PC-3 (cell line): ENCODE measurements at places on chromosomes 3 and 15. TPM values are rescaled to one million over a fixed set of nuclear protein-coding genes. Genes with fewer than 3 reads are reported as not detected.
A peak's percentile ranks its signal among the peaks of the same experiment; 100 is the strongest.

Gene MCCC1
- 18.5 and 26.3 TPM in 2 replicates for total RNA-seq

Gene FOXL2
- total RNA-seq, result not detected in 2 replicates

Gene TBC1D21
- not detected in 2 replicates for total RNA-seq

Gene ACTRT3
- 2.6 and 4.1 TPM in 2 replicates for total RNA-seq

Gene BCHE
- total RNA-seq, result 0.18 TPM in 1 of 2 replicates, not detected in the other

Gene OR5K4
- total RNA-seq, result not detected in 2 replicates

Gene CIDEC
- total RNA-seq, result not detected in 2 replicates

Gene MESP2
- 1.1 and 1.3 TPM in 2 replicates for total RNA-seq

Gene SST
- total RNA-seq, result not detected in 2 replicates

GRCh38 chr3:186380622-186381380, 18.8 kb upstream of the DGKG start:
- DNase-seq, result peak; percentile 43

DNA sequence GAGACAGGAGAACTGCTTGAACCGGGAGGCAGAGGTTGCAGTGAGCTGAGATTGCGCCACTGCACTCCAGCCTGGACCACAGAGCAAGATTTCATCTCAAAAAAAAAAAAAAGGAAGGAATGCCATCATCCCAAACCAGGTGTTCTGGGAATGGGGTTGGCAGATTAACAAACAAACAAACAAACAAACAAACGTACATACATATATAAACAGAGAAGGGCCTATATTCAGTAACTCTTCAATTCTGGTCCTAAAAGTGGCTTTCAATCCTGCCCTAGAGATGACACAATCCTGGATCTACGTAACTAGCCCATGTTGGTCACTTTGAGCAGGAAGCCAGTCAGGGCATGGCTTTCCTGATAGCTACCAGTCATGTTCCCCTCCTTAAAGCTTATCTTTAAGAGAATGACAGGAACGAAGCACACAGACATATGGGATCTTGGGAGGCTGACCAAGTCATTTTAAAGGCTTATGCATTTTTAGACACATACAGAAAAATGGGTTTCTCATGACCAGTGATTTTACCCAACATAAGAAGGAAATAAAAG, 29.9 kb upstream of the RAB11A start:
- DNase-seq, result no peak

DNA sequence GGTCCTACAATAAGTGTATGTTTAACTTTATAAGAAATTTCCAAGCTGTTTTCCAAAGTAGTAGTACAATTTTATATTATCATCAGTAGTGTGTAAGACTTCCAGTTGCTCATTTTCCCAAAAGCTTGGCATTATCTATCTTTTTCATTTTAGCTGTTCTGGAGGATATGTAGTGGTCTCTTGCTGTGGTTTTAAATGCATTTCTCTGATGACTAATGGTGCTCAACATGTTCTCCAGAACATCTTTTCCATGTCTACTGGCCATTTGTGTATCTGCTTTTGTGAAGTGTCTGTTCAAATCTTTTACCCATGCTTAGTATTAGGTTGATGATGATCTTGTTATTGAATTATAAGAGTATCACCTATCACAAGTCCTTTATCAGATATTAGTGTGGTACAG, 13.3 kb downstream of the BCL2A1 start:
- DNase-seq, result no peak

- no peak for DNase-seq
Observed at GRCh38 chr3:73718326-73719110, 93.8 kb upstream of the PDZRN3 start.

DNA sequence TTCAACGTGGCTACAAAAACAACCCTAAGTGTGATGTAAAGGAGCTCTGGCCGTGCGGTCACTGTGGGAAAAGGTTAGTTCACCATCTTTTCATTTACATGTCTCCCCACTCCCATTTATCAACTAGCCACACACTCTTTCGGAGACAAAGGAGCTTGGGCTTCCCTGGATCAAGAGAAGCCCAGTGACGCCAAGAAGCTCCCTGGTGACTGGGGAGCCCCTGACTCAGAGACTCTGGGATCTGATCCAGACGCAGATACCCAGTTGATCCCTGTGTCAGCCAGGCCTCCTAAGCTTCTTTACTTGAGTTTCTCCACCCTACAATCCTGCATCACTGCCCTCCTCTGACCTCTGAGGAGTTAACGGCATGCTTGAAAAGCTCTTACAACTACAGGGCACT, 43.9 kb downstream of the HEG1 start:
- no peak for DNase-seq

GRCh38 chr3:78455712-78456433, 1311.9 kb downstream of the ROBO1 start:
- no peak for DNase-seq

DNA sequence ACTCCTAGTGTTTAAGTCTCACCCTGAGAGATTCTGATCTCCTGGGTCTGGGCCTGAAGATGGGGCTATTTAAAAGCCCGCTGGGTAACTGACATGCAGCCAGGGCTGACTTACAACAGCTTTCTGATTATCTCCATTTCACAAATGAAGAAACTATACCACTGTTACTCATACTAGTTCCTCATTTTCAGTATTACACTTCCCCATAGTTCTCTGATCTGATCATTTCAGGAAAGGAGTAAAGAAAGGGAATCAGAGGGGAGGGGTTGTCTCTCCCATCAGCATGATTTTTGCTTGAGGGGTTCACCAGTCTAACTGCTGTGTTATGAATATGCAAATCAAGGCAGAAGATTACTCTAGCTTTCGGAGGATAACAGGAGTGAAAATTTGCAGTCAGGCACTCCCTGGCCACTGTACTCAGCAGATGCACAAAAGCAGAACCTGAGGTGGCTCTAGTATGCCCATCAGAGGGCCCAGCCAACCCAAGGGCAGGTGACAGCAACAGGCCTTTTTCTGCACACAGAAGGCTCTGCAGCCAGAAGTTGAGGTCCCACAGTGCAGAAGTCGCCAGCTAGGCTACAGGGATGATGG, 59.4 kb downstream of the DAPK2 start:
- no peak for DNase-seq

DNA sequence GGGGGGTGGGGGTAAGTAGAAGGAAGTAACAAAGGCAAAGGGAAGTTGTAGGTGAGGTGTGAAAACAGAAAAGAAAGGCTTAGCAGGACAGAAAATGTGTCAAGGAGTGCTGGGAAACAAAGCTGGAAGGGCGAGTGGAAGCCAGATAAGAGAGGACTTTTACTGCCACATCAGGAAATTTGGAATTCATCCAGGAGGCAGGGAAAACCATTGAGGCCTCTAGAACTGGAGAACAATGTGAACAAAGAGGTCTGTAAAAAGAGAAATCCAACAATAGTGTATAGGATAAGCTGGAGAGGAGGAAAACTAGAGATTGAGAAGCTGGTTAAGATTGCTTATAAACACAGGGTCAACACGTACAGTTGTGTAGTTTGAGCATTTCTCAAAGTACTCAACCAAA, 116.6 kb downstream of the NTRK3 start:
- no peak for DNase-seq

DNA sequence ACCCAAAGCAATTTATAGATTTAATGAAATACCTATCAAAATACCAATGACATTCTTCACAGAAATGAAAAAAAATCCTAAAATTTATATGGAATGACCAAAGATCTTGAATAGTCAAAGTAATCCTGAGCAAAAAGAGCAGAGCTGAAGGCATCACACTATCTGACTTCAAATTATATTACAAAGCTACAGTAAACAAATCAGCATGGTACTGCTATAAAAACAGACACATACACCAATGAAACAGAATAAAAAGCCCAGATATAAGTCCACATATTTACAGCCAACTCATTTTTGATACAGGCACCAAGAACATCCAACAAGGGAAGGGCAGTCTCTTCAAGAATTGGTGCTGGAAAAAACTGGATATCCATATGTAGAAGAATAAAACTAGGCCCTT, 54.9 kb upstream of the TMEM158 start:
- no peak for DNase-seq

GRCh38 chr3:170697908-170698307, 112.0 kb upstream of the SLC7A14 start:
- DNase-seq, result no peak

- DNase-seq, result no peak
Observed at GRCh38 chr3:127604035-127604434, 5.8 kb downstream of the MCM2 start.

DNA sequence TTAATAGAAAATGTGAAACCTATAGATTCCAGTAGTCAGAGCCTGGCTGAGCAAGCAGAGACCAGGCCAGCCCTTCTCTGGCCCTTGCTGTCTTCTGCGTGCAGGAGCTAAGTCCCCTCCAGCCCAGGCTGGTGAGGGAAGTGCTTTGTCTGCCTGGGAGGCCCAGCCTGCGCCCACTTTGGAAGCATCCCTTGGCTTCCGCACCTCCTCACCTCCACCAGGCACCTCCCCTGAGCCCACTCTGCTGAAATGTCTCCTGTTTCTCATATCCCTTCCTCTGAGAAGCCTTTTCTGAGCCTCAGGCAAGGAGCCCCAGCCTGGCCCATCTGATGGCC, 45.3 kb downstream of the ALDH1L1 start:
- DNase-seq, result no peak
